Large intestine (tissue), 12 donors: ENCODE measurements at places on chromosomes 16 and 17. TPM values are rescaled to one million over a fixed set of nuclear protein-coding genes. Genes with fewer than 3 reads are reported as not detected.
A peak's percentile ranks its signal among the peaks of the same experiment; 100 is the strongest.

Gene ZNF768
- polyA plus RNA-seq, result 53.1 TPM

- peaks cover 23% of the 10 kb centered on the region for H3K36me3 ChIP-seq
- no peak overlapping the region for H3K4me3 ChIP-seq
- peak; percentile 1 for DNase-seq
- no peak overlapping the region for H3K27ac ChIP-seq
Observed at GRCh38 chr17:38322897-38323296, 20.9 kb downstream of the GPR179 start.

Gene IL21R
- 0.39 TPM for polyA plus RNA-seq

GRCh38 chr17:73942703-73943415, 260.6 kb upstream of the RPL38 start:
- no peaks in the 10 kb centered on the region for H3K27me3 ChIP-seq
- H3K36me3 ChIP-seq, result no peaks in the 10 kb centered on the region
- no peak overlapping the region for H3K4me3 ChIP-seq
- H3K27ac ChIP-seq, result no peak overlapping the region
- H3K4me1 ChIP-seq, result no peaks in the 10 kb centered on the region

- H3K27ac ChIP-seq, result no peak overlapping the region
- no peak overlapping the region for H3K4me3 ChIP-seq
- no peaks in the 10 kb centered on the region for H3K36me3 ChIP-seq
- H3K27me3 ChIP-seq, result no peaks in the 10 kb centered on the region
- peaks cover 7% of the 10 kb centered on the region for H3K4me1 ChIP-seq
- no peak for DNase-seq
Observed at GRCh38 chr16:76577003-76577402, 299.8 kb downstream of the CNTNAP4 start.

- no peaks in the 10 kb centered on the region for H3K36me3 ChIP-seq
- peaks cover 3% of the 10 kb centered on the region for H3K27me3 ChIP-seq
- no peak overlapping the region for H3K27ac ChIP-seq
Observed at GRCh38 chr17:83192161-83192788, 112.9 kb downstream of the METRNL start.

Gene CLDN7
- polyA plus RNA-seq, result 250 TPM

DNA sequence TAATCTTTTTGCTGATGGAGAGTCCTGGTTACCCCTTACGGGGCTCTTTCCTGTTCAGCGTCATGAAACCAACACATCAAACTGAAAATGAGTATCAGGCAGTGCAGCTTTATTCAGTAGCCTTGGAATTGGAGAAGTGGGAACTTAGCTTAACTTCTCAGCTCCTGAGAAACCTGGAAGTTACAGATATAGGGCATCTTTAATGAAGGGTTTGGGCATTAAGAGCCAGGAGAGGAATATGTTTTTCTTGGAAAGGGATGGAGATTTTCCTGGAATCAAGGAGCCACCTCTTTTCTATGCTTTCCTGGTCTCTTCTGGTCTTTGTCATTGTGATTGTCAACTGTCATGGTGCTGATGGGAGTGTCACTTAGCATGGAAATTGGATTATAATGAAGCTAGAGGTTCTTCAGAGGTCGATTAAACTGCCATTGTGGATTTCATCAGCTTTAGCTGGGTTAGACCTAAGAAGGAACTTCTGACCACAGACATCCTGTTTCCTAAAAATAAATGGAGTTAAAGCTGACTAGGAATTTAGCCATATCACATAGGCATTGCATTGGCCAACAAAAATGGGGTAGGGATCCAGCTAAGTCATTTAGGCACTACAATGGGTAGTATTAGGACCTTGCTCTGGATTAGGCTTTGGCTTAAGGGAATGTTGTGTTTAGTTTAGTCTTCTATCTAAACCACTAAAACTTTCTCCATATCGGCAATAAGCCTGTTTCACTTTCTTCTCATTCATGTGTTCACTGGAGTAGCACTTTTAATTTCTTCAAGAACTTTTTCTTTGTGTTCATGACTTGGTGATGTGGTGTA, 186.4 kb downstream of the BCAS3 start:
- no peaks in the 10 kb centered on the region for H3K27me3 ChIP-seq
- H3K4me1 ChIP-seq, result no peaks in the 10 kb centered on the region
- DNase-seq, result no peak
- no peak overlapping the region for H3K4me3 ChIP-seq
- H3K27ac ChIP-seq, result no peak overlapping the region
- no peaks in the 10 kb centered on the region for H3K36me3 ChIP-seq

Gene GPR179
- 1.4 TPM for polyA plus RNA-seq

DNA sequence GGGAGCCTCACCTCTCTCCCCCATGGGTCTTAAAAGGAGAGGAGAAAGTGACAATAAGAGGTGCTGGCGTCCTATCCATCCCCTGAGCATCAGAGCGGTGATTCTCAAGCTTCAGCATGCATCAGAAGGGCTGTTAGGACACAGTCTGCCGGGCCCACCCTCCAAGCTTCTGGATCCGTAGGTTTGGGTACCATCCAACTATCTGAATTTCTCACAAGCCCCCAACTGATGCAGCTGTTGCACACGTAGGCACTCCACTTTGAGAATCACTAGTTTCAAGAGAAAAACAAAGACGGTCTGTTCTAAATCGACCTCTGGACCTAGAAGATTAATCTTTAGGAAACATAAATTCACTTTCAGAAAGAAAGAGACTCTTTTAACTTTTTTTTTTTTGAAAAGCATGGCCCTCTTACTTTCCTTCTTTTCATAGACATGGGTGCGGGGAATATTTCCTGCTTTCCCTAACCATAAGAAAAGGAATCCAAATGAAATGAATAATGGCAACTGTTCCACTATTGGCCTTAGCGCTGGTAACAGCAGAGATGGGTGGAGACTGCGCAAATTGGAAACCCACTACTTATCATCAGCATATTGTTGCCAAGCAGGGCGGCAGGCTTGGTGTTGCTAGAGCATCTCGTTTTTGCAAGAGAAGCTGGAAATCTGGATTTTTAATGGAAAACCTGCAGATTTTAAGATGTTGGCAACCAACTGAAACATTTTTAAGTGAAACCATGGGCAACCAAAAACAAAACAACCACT, 144.4 kb downstream of the GAS7 start:
- peak overlapping the region; percentile 26 for H3K27ac ChIP-seq
- no peak for DNase-seq
- no peaks in the 10 kb centered on the region for H3K27me3 ChIP-seq
- H3K4me3 ChIP-seq, result no peak overlapping the region
- no peaks in the 10 kb centered on the region for H3K36me3 ChIP-seq

Gene TBC1D3
- polyA plus RNA-seq, result not detected

DNA sequence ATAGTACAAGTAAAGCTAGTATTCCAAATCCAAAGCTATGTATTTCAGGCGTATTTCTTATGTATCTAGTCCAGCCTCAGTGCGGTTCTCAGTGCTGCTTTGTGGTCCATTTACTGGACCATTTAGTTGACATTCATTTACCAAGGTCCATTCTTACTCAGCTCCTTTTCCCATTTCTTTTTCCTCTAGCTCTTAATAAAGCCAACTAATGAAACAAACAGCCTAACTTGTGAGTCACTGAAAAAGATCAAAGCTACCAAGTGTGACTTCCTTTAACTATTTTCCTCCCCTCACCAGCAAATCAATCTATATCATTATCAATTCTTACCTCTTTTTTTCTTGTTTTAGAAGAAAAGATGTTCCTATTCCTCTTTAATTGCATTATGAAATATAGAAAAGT, 64.0 kb downstream of the CYB561 start:
- no peak for DNase-seq
- H3K27me3 ChIP-seq, result no peaks in the 10 kb centered on the region
- peaks cover 3% of the 10 kb centered on the region for H3K36me3 ChIP-seq
- H3K27ac ChIP-seq, result no peak overlapping the region
- no peaks in the 10 kb centered on the region for H3K4me1 ChIP-seq

GRCh38 chr17:73654241-73654640, 10.0 kb upstream of the SDK2 start:
- no peaks in the 10 kb centered on the region for H3K4me1 ChIP-seq
- no peak for DNase-seq
- H3K27me3 ChIP-seq, result peaks cover 17% of the 10 kb centered on the region
- no peak overlapping the region for H3K27ac ChIP-seq
- H3K36me3 ChIP-seq, result no peaks in the 10 kb centered on the region

DNA sequence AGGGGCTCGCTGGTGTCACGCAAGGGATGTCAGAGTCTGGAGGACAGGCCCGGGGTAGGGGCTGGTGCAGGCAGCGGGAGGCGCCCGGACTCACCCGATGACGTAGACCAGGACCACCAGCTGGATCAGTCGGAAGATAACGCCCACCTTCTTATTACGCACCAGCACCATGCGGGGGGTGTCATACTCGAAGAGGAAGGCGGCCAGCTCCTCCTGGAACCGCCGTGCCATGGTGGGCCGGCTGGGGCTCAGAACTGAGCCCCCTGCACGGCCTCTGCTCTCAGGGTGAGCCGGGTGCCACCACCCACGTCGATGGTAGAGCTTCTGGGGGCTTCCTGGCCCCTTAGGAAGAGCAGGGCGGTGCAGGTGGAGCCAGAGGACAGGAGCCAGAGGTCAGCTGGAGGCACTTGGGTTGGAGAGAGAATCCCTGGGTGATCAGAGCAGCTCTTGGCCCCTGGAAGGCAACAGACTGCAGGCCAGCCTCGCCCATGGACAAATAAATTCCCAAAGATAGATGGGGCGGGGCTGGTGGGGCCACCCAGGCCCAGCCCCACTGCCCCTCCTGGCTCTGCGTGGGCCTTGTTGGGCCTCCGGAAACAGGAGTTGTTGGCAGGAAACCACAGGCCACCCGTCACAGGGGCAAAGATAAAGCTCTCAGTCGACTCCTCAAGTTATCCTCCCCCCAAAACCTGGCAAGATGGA, at the start of gene P2RX1:
TSS of gene P2RX1 (minus strand) at position 471 of the 702 bp plus-strand sequence. CDS start at position 231, 240 bp downstream.
- H3K4me3 ChIP-seq, result peak within 1 kb of the TSS; percentile 55
- H3K27ac ChIP-seq, result peak within 1 kb of the TSS; percentile 89
- peak; percentile 87 for DNase-seq
- peaks cover 49% of the 10 kb centered on the region for H3K4me1 ChIP-seq
- no peaks in the 10 kb centered on the region for H3K27me3 ChIP-seq
- H3K36me3 ChIP-seq, result peaks cover 3% of the 10 kb centered on the region

Gene ABAT
- polyA plus RNA-seq, result 55.7 TPM

- H3K4me1 ChIP-seq, result peaks cover 11% of the 10 kb centered on the region
- H3K4me3 ChIP-seq, result no peak overlapping the region
- no peaks in the 10 kb centered on the region for H3K36me3 ChIP-seq
- peak; percentile 32 for DNase-seq
- peaks cover 7% of the 10 kb centered on the region for H3K27me3 ChIP-seq
Observed at GRCh38 chr17:48307814-48308411, 122.1 kb downstream of the SKAP1 start.

GRCh38 chr16:82761858-82762257, 135.1 kb downstream of the CDH13 start:
- H3K36me3 ChIP-seq, result no peaks in the 10 kb centered on the region
- no peaks in the 10 kb centered on the region for H3K4me1 ChIP-seq
- peak; percentile 59 for DNase-seq
- H3K27me3 ChIP-seq, result no peaks in the 10 kb centered on the region
- H3K27ac ChIP-seq, result no peak overlapping the region
